ENCODE measurements at places on chromosomes 3 and 15.
A peak's percentile ranks its signal among the peaks of the same experiment; 100 is the strongest.

DNA sequence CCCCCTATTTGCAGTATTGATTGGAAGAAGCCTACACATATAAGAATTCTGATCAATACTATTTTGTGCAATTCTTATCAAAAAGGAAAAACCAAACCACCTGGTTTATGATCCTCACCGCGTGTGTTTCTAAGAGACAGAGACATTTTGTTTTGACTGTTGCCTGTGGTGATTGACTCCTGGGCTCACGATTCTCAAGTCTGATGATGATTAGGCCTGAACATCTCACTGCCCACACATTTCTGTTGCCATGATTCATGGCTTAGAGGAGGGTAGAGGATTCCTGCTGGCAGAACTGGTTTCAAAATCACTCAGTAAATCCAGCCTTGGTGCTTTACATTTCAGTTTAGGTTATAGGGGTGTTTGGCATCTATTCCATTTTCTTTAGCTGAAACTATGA lies 88.3 kb upstream of the UBE3A start:
- DNase-seq: no peak

GRCh38 chr3:45486136-45486535 lies 97.8 kb downstream of the LARS2 start:
- no peak for DNase-seq

DNA sequence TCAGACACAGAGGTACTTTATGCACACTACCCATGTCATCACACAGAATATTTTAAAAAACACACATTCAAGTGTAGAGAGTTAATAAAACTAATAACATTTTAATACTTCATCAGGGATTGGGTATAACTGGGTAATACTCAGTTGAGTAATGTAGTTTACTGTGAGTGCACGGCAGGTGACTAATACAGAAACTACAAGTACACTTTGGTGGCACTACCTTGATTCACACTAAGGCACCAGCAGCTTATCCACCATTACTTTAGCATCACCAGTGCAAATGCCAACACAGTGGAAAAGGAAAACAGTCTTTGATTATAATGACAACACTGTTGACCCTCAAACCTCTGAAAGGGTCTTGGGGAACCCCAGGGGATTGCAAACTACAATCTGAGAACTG lies 33.6 kb downstream of the ZNF280D start:
- DNase-seq: no peak

- DNase-seq: no peak
These were observed 48.2 kb upstream of the TM4SF4 start for GRCh38 chr3:149426325-149426724.

GRCh38 chr15:36185845-36186244 lies 393.6 kb upstream of the CDIN1 start:
- DNase-seq: no peak

- no peak for DNase-seq
These were observed 132.2 kb downstream of the FNDC3B start for GRCh38 chr3:172171396-172172075.

- DNase-seq: peak; percentile 34
These were observed 6.4 kb upstream of the ANKRD63 start for GRCh38 chr15:40289140-40289775.

- no peak for DNase-seq
These were observed 10.9 kb upstream of the SEC61A1 start for GRCh38 chr3:128041344-128041743.

GRCh38 chr15:66848686-66849392 lies 146.8 kb downstream of the SMAD6 start:
- DNase-seq: no peak

DNA sequence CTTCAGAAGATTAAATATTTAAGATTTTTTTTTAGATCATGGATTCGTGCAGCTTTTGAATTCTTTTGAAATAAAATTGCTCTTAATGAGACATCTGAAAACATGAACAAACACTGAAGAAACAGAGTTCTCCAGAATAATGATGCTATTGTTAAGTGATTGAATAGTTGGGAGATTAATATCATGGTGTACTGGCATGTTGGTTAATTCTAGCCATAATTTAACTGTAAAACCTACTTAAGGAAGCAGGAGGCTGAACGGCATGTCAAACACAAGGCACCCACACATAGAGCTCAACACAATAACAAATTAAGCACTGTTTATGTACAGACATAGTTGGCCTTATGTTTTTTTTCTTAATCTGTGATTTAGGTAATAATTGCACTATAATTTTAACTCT lies 185.6 kb downstream of the RBMS3 start:
- DNase-seq: no peak

DNA sequence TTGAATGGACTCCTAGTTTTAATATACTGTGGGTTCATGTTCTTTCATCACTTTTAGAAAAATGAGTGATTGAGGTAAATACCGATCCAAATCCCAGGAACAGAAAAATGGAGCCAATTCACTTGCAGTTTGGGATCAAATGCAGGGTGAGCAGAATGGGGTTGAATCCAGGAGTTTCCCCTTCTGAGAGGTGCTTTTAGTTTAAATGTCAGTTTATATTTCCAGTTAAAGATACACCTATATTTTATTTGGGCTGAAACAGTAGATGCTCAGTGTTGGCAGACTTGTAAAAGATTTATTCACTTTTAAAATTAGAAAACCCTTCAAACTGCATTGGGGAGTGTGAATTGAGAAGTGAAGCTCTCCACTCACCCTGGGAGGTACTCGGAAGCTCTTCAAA lies 2.6 kb downstream of the TRIM71 start:
- DNase-seq: no peak

- no peak for DNase-seq
These were observed 511.7 kb downstream of the NTRK3 start for GRCh38 chr15:87744815-87745214.

DNA sequence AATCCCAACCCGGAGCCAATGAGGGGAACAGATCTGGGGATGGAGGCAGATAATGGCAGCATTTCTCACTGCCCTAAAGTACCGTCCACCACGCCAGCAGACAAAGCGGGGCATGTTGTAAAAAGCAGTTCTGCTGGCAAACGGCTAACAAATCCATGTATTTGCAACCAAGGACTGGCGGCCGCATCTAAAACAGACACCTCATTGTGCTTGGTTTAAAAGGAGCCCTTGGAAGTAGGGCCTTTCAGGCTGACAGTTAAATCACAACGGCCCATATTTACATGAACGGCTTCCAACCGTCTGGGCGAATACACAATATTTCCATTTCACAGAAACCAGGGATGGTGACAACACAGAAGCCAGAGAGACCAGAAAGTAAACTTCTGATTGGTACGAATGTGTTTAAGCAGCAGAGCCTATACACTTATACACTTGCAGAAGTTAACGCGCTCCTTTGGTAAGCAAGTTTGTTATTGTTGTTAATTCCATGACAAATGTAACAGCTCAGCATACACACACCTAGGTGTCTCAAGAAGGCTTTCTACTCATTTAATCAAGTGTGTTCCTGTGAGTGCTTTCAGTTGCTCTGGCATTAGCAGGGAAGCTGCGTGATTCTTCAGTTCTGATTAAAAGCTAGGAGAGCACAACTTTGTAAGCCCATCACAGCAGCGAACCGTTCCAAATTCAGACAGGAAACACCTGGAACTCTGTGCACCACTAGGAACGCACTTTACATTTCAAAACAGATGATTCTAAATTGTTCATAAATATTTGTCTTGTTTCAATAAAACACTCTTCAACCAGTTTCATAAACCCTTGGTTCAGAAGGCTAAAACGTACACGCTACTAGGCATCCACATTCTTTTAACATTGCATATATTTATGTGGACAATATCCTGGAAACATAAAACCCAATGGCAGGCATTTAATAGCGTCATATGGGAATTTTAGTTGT lies 112.9 kb downstream of the PDZRN3 start:
- no peak for DNase-seq

DNA sequence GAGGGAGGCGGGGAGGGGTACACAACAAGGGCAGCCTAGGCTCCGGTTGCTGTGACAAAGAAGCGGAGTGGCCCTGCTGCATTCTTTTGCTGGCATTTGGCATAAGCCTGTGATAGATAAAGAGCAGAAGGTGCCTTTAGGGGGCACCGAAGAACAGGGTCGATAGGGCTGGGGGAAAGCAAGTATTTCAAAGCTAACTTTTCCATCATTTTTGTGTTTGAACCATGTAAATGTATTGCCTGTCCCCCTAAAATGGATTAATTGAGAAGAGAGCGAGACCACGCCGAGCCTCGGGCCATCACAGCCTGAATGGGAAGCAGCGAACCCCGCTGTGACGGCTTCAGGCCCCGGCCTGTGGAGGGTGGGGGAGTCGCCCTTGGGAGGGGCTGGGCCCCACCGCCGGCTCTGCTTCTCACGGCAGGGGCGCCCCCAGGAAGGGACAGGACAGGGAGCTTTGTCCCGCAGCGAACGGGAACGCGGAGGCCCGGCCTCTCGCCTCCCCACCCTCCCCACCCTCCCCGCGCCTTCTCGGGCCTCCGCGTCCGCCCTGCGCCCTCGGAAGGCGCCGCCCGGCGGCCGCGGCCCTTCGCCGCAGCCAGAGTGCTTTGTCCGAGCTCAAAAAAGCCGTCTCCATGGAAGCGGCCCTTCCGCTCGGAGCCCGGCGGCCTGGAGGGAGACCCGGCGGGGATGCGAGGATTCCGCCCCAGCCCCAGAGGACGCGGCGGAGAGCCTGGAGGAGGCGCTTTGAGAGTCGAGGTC lies 32.4 kb upstream of the ALDH1L1 start:
- no peak for DNase-seq

DNA sequence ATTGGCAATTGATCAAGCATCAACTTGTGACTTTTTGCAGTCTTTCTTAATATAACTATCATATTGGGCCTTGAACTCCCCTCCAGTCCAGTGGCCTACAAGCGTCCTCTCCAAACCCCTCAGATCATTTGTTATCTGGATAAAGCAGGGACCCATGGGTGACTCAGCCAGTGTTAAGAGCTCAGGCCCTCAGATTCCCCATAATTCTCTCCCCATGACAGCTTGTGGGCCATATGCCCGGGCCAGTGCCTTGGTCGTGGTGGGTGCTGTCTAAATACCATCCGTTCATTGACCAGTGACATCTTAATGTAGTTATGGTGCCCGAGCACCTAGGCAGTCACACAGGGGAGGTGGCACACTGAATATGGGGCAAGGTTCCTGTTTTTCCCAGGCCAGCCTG lies 18.1 kb downstream of the MCF2L2 start:
- DNase-seq: no peak

DNA sequence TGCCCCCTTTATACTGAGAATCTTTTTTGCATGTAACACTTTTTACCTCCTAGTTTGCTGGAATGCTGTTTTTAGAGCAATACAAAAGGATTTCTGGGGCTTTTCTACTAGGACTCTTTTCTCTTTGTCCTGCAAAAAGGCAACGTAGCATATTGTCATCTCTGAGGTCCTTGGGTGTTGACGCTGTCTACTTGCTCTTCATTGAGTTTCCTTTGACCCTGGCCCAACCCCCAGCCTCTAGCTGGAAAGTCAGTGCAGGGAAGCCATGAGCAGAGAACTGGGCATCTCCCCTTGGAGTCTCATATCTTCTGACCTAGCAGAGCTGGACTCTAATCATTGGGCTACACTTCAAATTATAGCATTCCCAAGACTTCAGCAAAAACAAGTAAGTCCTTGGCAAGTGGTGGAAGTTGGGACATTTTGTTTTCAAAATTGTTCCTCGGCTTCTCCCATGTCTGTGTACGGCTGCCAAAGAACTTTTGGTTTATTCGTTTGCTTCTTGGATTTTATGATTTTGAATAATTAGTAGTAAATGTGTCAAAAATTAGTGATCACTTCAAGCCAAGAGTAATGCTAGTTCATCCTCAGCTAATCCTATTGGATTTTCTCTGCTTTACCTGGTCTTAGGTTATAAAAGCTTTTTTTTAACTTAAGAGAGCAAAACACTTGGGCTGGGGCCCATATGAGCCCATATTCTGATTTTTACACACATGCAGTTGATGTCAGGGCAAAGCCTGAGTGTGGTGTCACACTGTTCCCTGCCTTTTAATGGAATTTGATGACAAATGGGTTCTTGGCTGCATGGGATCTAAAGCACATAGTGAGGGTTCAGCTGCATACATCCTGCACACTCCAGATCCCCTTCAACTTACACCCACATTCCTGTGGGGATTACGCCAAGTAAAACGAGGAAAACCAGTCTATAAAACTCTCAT lies 419.5 kb upstream of the C2CD4B start:
- DNase-seq: no peak

DNA sequence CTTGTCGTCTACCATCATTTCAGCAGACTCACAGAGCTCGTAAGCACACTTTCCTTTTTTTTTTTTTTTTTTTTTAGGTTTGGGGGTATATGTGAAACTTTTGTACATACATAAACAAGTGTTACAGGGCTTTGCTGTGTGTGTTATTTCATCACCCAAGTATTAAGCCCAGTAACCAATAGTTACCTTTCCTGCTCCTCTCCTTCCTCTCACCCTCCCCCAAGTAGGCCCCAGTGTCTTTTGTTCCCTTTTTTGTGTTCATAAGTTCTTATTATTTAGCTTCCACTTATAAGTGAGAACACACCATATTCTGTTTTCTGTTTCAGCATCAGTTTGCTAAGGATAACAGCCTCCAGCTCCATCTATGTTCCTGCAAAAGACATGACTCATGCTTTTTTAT lies 746.8 kb downstream of the GRM7 start:
- no peak for DNase-seq

- no peak for DNase-seq
These were observed 878.5 kb downstream of the ROBO1 start for GRCh38 chr3:78889348-78889747.

DNA sequence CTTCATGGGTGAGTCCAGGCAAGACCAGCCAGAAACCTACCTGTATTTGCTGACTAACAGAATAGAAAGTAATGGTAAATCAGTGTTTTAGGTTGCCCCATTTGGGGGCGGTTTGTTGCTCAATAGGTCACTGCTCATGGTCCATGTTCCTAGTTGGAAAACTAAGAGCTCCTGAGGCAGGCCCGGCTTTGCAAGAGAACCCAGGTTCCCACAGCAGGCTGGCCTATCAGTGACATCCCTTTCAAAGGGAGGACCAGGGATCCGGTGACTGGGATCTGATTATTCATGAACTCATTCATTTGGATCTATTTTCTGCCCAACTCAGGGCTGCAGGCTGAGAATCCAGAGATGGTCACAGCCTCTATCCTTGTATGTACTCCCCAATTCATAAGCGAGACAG lies 163.9 kb downstream of the WNT7A start:
- no peak for DNase-seq

- DNase-seq: no peak
These were observed 1223.2 kb downstream of the OTOL1 start for GRCh38 chr3:162719684-162720341.

DNA sequence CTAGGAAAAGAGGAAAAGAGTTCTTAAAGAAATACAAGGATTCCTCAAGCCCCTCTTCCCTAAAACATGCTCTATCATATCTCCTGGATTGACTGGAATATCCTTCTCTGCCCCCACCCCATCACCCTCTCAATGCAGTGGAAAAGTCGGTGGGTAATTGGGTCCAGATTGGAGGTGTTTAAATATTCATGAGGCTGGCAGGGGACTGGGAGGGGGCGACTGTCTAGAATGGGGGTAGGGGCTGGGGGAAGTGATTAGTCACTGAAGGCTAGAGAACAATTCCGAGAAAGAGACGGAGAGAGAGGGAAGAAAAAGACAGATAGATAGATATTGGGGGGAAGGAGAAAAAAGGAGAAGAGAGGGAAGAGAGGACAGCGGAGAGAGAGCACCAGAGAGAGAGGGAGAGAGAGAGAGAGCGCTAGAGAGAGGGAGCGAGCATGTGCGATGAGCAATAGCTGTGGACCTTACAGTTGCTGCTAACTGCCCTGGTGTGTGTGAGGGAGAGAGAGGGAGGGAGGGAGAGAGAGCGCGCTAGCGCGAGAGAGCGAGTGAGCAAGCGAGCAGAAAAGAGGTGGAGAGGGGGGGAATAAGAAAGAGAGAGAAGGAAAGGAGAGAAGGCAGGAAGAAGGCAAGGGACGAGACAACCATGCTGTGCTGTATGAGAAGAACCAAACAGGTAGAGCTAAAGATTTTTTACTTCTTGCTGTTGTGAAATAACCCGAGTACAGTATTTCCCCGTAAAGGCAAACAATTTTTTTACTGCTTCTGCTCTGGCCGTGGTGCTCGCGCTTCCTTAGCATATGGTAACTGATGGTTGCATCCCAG lies at the start of gene GAP43:
GAP43 (plus strand) TSS at position 467 of the 825 bp plus-strand sequence; CDS start at position 647, 180 bp downstream.
- peak; percentile 21 for DNase-seq
